ENCODE measurements at places on chromosomes 12 and 14.

DNA sequence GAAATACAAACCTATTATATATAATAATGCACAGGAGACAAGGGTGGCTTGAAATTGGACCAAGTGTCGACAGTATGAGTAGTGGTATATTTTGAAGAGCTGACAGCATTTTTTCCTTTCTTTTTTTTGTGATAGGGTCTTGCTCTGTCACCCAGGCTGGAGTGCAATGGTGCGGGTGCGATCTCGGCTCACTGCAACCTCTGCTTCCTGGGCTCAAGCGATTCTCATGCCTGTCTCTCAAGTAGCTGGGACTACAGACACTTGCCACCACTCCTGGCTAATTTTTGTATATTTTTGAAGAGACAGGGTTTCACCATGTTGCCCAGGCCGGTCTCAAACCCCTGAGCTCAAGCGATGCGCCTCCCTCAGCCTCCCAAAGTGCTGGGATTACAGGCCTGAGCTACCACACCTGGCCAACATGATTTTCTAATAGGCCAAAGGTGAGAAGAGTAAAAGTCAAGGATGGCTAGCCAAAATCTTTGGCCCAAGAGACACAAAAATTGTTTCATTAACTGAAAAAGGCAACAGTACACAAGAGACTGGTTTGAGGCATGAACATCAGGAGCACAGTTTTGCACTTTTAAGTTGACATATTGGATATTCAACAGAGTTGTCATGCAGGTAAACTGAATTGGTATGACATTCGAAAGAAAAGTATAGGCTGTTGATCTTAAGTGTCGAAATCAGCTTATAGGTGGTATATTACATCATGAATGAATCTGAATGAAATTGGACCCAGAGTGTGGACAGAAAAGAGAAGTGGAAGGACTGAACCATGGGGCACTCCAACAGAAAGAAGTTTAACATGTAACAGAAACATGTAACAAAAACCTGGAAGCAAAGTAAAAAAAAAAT is 12.5 kb downstream of the HNRNPC start:
- no peak for DNase-seq

- DNase-seq, result peak; percentile 93
These were observed at the start of gene ATP2A2 for GRCh38 chr12:110280779-110281548. ATP2A2 (plus strand) TSS chr12:110281247; CDS start chr12:110281790, 543 bp downstream.

DNA sequence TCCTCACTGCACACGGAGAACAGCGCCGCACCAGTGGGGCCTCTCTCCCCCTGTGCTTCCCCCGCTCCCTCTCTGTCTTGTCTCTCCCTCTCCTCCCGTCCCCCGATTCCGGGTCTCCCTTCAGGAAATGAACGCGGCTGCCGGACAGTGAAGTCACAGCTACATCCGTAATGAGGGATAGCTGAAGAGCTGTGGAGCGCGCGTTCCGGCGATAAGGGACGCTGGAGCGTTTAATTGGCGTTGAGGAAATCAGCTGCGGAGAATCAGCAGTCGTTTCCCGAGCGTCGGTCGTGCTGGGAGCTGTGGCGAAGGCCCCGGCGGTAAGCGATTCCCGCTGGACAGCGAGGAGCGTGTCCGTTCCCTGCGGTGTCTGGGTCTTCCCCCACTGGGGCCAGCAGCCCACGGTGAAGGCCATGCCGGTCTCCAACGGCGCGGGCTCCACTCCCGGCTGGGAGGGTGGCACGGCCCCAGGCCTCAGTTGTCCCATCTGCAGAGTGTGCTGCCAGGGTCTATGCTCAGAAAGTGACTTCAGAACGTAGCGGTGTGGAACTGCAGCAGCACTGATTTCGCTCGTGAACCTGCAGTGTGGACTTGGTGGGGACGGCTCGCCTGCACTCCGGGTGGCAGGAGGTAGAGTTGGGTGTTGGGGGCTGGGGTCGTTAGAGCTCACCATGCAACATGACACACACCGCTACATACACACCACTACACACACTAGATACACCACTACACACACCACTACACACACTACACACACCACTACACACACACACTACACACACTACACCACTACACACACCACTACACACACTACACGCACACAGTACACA is 10.9 kb downstream of the NOC4L start:
- no peak for DNase-seq

GRCh38 chr12:3755898-3756297 is 3.0 kb upstream of the CRACR2A start:
- DNase-seq, result no peak

- no peak for DNase-seq
These were observed 2.9 kb downstream of the RAD52 start for GRCh38 chr12:946631-947030.

GRCh38 chr12:25254271-25254880 is 3.6 kb upstream of the KRAS start:
- DNase-seq, result no peak

DNA sequence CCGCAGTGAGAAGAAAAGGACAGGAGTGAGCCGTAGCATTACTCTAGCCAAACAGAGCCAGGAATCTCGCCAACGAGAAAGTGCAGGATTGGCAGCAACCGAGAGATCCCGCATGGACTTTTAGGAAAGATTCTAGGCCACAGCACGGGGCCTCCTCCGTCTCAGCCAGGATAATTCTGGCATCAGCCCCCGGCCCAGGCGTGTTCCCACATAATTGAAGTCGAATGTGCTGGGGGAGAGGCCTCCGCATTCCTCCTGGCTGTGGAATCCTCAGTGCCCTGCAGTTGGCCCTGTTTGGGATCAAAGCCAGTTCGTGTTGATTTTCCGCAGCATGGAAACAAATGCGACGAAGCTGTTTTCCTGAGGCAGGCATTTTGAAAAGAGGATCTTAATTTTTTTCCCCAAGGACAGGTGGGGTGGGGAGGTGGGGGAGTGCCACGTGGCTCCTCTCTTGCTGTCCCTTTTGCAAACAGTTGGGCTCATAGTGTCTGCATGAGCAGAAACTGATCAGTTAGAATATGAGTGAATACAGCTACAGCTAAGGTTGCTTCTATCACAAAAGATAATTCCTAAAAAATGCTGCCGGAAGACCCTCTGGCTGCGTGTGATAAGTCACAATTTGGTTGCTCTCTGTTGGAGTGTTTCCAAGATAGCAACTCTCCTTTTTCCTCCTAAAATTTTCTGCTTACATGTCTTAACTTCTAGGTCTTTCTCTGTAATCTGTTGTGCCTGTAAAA is 37.3 kb upstream of the ATXN2 start:
- peak; percentile 84 for DNase-seq

DNA sequence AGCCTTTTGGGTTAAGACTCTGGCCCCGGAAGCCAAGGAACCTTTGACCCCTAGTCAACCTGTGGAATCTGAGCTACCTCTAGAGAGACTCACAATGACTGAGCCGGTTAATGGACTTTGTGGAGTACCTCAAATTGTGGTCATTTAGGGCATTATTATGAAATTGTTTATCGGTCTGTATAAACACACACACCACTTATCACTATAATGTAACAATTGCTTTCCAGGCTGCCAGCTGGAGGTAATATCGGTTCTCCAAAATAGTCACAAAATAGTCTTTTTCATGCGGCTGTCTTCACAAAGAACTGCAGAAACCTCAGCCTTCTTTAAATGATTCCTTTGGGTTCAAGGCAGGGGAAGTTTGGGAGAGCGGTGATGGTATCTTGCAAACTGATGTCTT is 144.2 kb downstream of the DACT1 start:
- DNase-seq, result no peak

- no peak for DNase-seq
These were observed 21.9 kb downstream of the RNFT2 start for GRCh38 chr12:116759783-116760621.

GRCh38 chr12:117900561-117900960 is 68.2 kb downstream of the KSR2 start:
- no peak for DNase-seq

DNA sequence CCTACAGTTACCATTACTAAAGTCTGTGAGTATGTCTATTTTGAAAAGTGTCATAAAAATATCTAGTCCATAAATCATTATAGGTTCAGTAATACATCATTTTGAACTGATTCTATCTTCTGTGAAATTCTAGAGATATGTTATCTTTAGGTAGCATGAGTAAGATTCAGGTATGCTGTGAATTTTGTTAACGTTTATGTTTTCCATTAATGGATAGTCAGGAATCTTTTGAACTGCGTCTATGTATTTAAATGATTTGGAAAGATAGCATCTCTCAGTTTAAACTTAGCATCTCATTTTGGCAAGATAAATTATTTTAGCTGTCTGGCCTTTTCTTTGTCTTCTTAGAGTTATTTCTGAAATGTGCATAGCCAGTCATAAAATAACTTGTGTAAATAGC is 8.3 kb downstream of the ALG10B start:
- no peak for DNase-seq

GRCh38 chr12:60263161-60263560 is 667.3 kb downstream of the SLC16A7 start:
- no peak for DNase-seq

GRCh38 chr12:96719660-96720362 is 187.2 kb upstream of the NEDD1 start:
- DNase-seq, result no peak

DNA sequence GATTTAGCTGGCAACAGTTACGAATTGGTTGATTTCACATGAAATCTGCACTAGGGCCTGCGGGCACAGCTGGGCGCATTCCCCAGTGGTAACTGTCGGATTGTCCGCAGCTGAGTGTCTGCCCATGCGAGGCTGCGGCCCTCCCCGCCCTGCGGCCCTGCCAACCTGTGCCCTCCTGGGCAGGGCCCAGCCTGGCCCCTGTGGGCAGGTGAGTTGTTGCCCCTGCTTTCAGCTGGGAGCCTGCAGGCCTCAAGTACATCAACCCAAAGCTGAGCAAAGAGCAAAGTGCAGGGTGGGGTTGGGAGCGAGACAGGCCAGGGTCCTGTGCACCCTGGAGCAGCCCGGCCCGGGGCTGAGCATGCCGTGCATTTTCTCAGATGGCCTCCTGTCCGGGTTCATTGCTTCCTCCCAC is 89.1 kb downstream of the ADGRD1 start:
- no peak for DNase-seq

- no peak for DNase-seq
These were observed 108.1 kb downstream of the ERC1 start for GRCh38 chr12:1099158-1099557.

- peak; percentile 75 for DNase-seq
These were observed 127.1 kb downstream of the FIGNL2 start for GRCh38 chr12:51721282-51721940.

Data from sciatic nerve (tissue), 2 donors.